Activated T-helper 17 cell treated with anti-CD3 and anti-CD28 coated beads, Interleukin-2, amount 50 U/mL, for 72 hours (primary cell): ENCODE measurements at places on chromosomes 3 and 15. TPM values are rescaled to one million over a fixed set of nuclear protein-coding genes. Genes with fewer than 3 reads are reported as not detected.

NOP10 gene
- 210 TPM for total RNA-seq

MIX23 gene
- total RNA-seq, result 59.7 TPM

SLC22A13 gene
- total RNA-seq, result 1.5 TPM

MOBP gene
- not detected for total RNA-seq

PRSS50 gene
- total RNA-seq, result 0.11 TPM

SLC9A9 gene
- total RNA-seq, result 4.0 TPM

NLGN1 gene
- not detected for total RNA-seq

SCN5A gene
- 0.85 TPM for total RNA-seq

AKAP13 gene
- 95.9 TPM for total RNA-seq

AHSG gene
- not detected for total RNA-seq

EIF4E3 gene
- total RNA-seq, result 27.4 TPM

ACSBG1 gene
- total RNA-seq, result not detected

GOLGA6A gene
- total RNA-seq, result not detected

NUP210 gene
- 86.9 TPM for total RNA-seq

LRRC15 gene
- total RNA-seq, result not detected

NR1I2 gene
- total RNA-seq, result 0.43 TPM

CCR9 gene
- 0.15 TPM for total RNA-seq

GHSR gene
- not detected for total RNA-seq

IQCF5 gene
- not detected for total RNA-seq

CCDC39 gene
- total RNA-seq, result not detected

XCR1 gene
- 0.04 TPM for total RNA-seq

SI gene
- total RNA-seq, result not detected

WDR48 gene
- 81.1 TPM for total RNA-seq

DPPA2 gene
- total RNA-seq, result not detected

TRPM1 gene
- total RNA-seq, result not detected

IL5RA gene
- 0.79 TPM for total RNA-seq

IFRD2 gene
- total RNA-seq, result 59.2 TPM

CPLX3 gene
- 0.19 TPM for total RNA-seq

SLC2A2 gene
- not detected for total RNA-seq

PLSCR5 gene
- total RNA-seq, result not detected

C2CD4A gene
- 1.3 TPM for total RNA-seq
